SK-N-SH treated with all-trans-retinoic acid at 6 μM for 48 hours (cell line): ENCODE measurements at places on chromosomes 12 and 14.

DNA sequence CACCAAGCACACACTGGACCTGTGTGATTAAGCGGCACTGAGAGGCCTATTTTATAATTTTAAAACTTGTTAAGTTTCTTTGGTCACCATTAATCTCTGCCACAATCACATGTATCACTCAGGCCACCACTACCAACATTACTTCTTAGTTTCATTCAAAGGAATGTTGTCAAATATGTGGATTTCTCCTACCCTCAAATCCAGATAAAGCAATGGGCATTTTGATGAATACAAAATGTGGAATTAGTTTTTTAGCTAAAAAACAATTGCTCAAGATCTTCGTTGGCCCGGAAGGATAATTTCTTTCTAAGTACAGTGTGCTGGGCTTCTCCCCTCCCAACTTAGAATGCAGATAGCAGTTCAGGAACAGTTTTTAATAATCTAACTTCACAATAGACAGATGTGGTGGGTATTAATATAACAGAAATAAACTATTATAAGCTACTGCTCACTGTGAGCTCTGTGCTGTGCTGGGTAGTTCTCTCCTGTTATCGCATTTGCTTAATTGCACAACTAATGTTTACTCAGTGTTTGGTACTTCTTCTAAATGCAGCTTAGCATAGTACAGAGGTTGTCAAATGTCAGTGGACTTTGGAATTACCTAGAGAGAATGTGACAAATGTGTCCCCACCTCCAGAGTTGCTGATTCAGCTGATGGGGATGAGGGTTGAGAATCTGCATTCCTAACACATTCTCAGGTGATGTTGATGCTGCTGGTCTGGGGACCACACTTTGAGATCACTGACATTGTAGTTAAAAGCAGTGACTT is 266.7 kb upstream of the AMIGO2 start:
- ATAC-seq: no peak

GRCh38 chr12:21608196-21608595 is 3.5 kb upstream of the GYS2 start:
- ATAC-seq: no peak

- no peak for ATAC-seq
Observed at GRCh38 chr12:84976133-84976532, 59.9 kb downstream of the TSPAN19 start.

DNA sequence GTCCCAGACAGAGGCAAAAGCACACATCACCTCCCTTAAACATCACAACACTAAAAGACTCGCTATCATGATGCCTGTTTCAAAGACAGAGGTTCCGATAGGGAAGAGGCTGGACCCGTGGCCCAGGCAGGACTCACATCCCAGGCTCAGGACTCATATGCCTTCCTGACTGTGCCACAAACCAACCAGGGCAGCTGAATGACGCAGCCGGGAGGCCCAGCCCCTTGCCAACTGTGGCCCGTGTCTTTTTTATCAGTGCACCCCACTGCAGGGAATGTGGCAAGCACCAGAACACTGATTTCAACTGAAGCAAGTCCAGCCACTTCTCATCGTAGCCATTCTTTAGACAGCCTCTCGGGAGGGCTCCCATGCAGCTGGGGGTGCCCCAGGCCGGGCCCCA is 132.3 kb downstream of the KSR2 start:
- no peak for ATAC-seq

DNA sequence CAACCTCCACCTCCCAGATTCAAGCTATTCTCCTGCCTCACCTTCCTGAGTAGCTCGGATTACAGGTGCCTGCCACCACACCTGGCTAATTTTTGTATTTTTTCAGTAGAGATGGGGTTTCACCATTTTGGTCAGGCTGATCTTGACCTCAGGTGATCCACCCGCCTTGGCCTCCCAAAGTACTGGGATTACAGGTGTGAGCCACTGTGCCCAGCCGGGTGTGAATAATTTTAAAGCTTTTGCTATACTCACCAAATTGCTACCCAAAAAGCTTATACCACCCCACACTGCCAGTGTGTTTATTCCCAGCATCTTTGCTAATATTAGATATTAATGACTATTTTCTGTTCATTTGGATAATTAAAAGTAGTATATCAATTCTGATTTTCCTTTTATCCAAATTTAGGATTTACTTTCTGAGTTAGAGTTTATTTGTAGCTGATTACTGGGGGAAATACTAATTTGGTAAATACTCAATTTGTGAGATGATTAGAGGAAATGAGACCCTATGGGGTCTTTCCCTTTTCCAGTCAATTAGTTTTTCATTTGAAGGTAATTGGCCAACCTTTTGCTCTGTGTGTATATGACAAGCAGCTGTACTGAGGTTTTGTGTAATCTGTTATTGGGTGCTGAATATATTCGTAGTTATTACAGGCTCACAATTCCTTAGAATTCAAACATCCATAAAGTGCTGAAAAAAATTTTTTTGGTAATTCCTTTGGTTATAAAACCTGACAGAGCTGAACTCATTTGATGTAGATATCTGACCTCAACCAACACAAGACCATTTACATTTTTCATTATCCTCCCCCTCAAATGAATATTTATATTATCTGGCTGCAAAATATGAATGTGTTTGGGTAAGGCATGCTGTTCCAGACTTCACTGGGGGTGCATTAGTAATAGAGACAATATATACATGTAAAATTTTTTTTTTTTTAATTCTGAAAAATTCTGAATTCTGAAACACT is 73.6 kb downstream of the ANO6 start:
- no peak for ATAC-seq

- ATAC-seq: no peak
Observed at GRCh38 chr12:105978686-105979085, 160.1 kb downstream of the NUAK1 start.

- ATAC-seq: peak; percentile 87
Observed at GRCh38 chr14:74619672-74620131, 7.7 kb upstream of the LTBP2 start.

DNA sequence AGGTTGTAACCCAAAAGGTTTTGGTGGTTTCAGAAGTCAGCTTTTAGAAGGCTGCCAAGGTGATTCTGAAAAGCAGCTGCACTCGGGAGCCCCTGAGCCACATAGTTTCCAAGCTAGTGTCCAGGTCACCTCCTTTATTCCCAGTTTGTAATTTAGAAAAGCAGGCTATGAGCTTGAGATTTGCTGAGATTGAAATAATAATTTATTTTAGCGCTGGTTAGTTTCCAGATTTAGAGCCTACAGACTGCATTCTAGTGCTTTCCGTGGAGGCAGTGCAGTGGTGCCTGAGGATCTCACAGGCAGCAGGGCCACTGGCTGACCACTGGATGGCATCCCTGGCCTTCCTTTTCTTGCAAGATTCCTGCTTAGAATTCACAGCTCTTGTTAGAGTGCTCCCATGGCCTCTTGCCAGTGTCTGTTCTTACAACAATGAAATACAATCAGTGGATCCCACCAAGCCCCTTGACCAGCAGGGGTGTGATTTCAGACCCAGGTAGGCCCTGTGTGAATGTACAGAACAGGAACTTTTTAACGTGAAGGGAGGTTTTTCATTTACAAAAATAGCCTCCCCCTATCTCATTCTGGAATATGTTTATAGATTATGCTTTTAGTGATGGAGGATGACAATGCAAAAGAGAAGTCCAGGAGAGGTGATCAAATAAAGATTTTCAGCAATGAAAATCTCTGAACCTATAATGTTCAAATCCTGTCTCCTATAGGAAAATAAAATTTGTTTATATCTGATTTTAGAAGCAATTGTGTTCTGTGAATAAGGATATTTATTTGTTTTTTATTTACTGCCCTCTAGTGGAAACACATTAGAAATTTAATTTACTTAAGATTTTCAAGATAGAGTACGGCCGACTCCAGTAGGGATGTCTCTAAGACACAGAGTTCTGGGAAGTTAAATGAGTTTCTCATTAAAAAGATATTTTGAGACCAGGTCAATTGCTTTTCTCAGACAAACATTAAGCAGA is 362.1 kb upstream of the STXBP6 start:
- ATAC-seq: no peak

DNA sequence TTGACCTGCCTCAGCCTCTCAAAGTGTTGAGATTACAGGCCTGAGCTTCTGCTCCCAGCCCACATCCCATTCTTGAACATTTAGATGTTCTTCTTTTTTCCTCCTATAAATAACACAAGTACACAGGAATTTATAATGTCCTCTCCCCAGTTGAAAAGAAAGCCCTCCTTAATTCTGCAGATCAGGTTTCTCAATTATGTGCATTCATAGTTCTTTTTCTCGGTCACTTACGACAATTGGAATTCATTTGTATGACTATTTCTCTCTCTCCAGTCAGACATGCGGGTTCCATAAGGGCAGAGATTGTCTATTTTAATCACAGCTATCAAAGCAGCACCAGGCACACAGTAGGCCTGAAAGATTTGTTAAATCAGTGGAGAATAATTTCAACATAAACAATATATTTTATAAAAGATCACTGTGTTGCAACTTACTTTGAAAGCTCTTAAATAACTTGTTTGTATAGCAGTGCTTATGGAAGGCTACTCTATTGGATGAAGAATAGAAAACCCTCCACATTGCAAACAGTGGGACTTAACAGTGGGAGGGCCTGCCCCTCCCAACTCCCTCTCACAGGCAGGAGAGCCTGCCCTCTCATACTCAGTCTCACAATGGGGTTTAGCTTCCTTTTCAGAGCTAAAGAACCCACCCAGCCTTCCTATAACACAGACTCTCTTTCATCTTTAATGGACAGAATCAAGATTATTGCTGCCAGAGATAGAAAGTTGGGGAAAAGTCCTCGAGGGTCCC is 84.1 kb upstream of the TRAF3 start:
- 0 out of 3 replicates have a peak, but pooled peaks have one; percentile 27 for ATAC-seq

DNA sequence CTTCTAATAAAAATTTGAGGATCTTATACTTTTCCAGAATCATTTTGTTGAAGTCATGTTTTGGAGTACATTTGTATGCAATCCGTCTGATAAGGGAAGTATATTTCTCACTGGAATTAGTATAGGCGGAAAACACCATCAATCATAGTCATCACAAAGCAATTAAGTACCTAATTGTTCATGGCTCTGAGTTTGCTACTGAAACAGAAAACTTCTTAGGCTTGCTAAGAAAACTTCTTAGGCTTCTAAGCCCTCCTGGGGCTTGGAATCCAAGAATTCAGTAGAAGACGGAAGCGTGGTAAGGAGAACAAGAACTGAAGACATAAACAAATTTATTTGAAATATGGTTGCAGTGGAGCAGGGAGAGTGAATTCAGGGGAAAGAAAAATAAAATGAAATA is 636.3 kb downstream of the DIO2 start:
- no peak for ATAC-seq

GRCh38 chr12:31017535-31017934 is 56.1 kb upstream of the DDX11 start:
- ATAC-seq: no peak

- no peak for ATAC-seq
Observed at GRCh38 chr12:9615420-9616136, 7.9 kb upstream of the KLRB1 start.

- ATAC-seq: no peak; the same call in 2 of the 3 replicates
Observed at GRCh38 chr14:64549791-64550620, at the start of gene PPP1R36. Gene PPP1R36 (plus strand): TSS chr14:64549961. CDS start chr14:64549998, 37 bp downstream.

- ATAC-seq: no peak
Observed at GRCh38 chr12:131867471-131867870, 27.0 kb upstream of the ULK1 start.

- no peak for ATAC-seq
Observed at GRCh38 chr12:32273063-32273522, 126.3 kb upstream of the FGD4 start.

DNA sequence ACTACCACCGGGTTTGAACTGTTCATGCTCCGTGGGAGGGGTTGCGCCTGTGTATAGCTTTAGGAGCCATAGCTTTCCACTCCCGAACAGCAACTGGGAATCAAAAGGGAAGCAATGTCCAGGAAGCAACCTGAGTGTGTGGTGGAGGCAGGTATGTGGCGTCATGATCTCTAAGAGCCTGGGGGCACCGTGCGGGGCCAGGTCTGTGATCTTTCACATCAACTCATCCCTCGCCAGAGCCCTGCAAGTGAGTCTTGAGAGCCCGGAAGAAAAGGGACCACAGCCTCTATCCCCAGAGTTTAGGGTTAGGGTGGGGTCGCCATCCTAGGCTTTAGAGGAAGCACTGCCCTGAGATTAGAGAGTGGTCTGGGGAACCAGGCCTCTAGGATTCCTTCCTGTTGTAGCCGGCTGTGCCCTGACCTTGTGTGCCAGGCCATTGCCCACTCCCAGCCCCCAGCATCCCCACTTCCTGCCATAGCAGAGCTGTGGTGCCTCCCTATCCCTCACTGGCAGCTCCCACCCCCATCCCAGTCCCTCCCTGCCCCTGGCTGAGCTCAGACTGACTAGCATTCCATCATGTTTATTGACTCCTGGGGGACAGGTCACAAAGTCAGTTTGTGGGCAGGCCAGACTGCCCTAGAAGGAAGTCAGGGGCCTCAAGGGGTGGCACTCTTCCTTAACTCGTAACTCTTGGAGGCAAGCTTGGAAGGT is 745 bp upstream of the ADCY4 start:
- ATAC-seq: no peak

GRCh38 chr12:19967431-19967830 is 400.9 kb upstream of the PDE3A start:
- peak; percentile 92 for ATAC-seq

GRCh38 chr12:95700316-95700785 is 90.2 kb downstream of the NTN4 start:
- no peak for ATAC-seq

- no peak for ATAC-seq
Observed at GRCh38 chr12:98513379-98514322, 1.7 kb upstream of the TMPO start.

DNA sequence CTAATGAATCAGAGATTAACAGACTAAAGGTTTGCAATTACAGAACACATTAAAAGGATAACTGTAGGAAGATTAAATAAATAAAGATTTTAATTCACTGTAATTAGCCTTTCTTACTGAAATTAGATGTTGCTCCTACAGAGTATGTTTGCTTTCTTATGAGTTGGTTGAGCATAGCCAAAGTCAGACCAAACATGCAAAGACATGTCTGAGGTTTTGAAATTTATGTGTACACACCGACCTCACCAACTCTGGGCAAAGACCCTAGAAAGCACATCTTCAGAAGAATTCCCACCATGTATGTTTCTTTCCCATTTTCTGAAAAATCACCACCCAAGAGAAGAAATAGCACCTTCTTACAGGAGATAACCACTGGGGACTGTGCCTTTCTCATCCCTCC is 159.2 kb downstream of the PAX9 start:
- ATAC-seq: no peak

GRCh38 chr12:13561923-13562322 is 365.4 kb downstream of the EMP1 start:
- no peak for ATAC-seq

- ATAC-seq: no peak
Observed at GRCh38 chr14:55684956-55685584, 105.1 kb downstream of the KTN1 start.

DNA sequence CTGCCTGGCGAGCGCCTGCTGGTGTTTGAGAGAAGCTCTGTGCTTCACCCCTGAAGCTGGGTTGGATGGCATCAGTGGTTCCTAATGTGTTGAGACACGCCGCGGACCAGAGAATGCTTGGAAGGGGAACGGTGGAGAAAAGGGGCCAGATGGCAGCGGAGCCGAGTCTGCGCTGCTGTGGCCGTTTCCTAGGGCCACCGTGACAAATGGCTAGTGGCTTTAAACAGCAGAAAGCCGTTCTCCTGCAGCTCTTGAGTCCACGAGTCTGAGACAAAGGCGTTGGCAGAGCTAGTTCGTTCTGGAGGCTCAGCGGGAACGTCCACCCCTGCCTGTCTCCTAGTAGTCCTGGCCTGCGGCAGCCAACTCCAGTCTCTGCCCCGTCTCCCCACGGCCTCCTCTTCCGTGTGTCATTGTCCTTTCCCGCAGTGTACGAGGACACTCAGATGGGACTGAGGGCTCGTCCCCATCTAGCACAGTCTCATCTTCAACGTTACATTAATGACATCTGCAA is 103.6 kb downstream of the ADGRD1 start:
- no peak for ATAC-seq
